ENCODE measurements at places on chromosomes 7 and 10. TPM values are rescaled to one million over a fixed set of nuclear protein-coding genes. Genes with fewer than 3 reads are reported as not detected.

GRCh38 chr10:69486922-69487730 is 35.9 kb downstream of the TSPAN15 start:
- DNase-seq = no peak

- DNase-seq = no peak
Observed at GRCh38 chr10:4382811-4383210, 443.2 kb upstream of the AKR1E2 start.

- no peak for DNase-seq
Observed at GRCh38 chr10:119284679-119285096, 77.3 kb downstream of the GRK5 start.

- peak; percentile 18 for DNase-seq
Observed at GRCh38 chr7:18667466-18667865, 171.9 kb downstream of the HDAC9 start.

DNA sequence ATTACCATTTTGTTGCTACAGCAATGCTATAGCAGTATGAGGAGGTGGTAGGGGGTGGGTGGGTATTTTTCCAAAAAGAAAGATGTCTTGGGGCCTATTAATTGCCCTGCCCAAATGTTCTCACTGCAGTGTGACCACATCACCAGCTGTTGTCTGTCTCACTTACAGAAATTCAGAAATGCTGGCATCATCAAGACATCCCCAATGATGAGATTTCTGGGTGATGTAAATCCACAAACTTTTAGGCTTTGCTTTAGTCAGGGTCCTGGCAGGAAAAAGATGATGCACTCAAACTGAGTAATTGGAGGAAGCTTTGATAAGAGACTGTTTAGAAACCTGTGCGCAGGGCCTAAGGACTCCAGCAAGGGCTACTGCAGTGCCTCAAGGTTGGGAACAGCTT is 56.2 kb upstream of the OPN4 start:
- DNase-seq = no peak

ADRA2A gene
- polyA plus RNA-seq = 2.9 TPM

Data from left kidney (tissue), 8 donors.